Upper lobe of right lung (tissue), 1 donor: ENCODE measurements at places on chromosomes 1 and 21. TPM values are rescaled to one million over a fixed set of nuclear protein-coding genes. Genes with fewer than 3 reads are reported as not detected.

The LEMD1 gene
- 2.1 TPM for total RNA-seq

The MX1 gene
- total RNA-seq: 142 TPM

The HNRNPCL2 gene
- total RNA-seq: not detected

DNA sequence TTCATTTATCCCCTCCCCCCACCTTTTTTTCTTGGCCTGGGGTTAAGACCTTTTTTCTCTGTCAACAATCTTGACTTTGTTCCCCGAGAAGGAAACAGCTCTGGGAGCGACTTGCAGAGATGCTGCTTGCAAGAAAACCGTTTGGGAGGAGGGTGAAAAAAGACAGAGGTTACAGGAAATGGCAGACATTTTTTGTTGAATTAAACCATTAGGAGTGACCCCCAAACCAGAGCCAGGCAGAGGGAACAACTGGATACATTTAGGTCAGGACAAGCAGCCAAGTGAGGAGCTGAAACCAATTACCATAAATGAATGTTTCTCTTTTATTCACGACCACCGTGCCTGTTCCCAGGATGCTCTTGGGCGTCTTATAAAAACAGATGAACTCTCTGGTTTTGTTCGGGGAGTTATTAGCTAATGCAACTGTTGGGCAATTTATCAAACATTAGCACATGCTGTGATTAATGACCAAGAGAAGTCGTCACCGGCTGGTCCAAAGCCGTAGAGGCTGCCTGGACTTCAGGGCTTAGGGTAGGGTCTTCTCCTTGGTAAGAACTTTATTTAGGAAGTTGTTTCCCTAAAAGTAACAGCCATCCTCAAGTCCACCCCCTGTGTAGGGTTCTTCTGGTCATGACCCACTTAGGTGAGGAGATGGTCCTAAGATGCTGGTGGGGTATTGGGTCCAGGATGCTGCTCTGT is 141.0 kb downstream of the FOXD2 start:
- no peak for DNase-seq
- peaks cover 4% of the 10 kb centered on the region for H3K27me3 ChIP-seq
- no peak overlapping the region for H3K27ac ChIP-seq
- no peaks in the 10 kb centered on the region for H3K4me1 ChIP-seq

GRCh38 chr21:21030311-21030710 is 32.1 kb downstream of the NCAM2 start:
- H3K36me3 ChIP-seq: no peaks in the 10 kb centered on the region
- no peaks in the 10 kb centered on the region for H3K4me1 ChIP-seq
- no peaks in the 10 kb centered on the region for H3K27me3 ChIP-seq
- H3K4me3 ChIP-seq: no peak overlapping the region

DNA sequence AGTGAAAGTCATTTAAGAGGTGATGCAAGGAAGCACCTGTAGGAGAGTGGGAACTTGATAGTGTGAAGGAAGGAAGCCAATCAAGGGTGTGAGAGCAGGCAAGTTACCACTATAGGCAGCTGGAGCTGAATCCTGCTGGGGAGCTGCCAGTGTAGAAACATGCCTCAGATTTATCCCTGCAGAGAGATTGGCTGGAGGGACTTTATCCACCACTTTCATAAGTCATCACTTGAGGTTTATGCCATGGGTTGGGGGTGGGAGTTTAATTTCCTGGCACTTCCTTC is 443.6 kb downstream of the PLPP3 start:
- H3K27me3 ChIP-seq: no peaks in the 10 kb centered on the region
- DNase-seq: no peak
- no peak overlapping the region for H3K4me3 ChIP-seq
- no peaks in the 10 kb centered on the region for H3K4me1 ChIP-seq
- H3K27ac ChIP-seq: no peak overlapping the region

DNA sequence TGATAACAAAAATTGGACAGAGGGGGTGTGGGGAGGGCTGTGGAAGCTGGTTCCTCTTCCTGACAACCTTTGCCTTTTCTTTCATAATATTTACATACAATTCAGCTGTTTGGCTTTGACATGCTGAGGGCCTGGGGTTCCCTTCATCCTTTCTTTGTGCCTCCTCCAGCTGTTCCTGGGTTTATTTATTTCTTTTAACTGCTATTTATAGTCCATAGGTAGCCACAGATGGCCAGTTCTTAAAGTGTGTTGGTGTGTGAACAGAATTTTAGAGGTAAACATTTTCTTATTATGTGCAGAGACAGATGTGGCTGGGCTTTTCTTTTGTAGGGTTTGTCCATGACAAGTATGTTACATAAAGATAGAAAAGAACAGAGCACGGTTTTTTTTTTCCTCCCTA is 34.1 kb upstream of the CNIH3 start:
- no peak overlapping the region for H3K27ac ChIP-seq
- no peaks in the 10 kb centered on the region for H3K36me3 ChIP-seq
- DNase-seq: no peak
- H3K4me3 ChIP-seq: no peak overlapping the region
- no peaks in the 10 kb centered on the region for H3K4me1 ChIP-seq

- H3K4me3 ChIP-seq: no peak overlapping the region
- no peaks in the 10 kb centered on the region for H3K36me3 ChIP-seq
- H3K27ac ChIP-seq: no peak overlapping the region
- no peak for DNase-seq
- H3K27me3 ChIP-seq: no peaks in the 10 kb centered on the region
- H3K4me1 ChIP-seq: no peaks in the 10 kb centered on the region
Measured at GRCh38 chr1:30120245-30121000, 603.0 kb downstream of the MATN1 start.

GRCh38 chr21:46483300-46484295 is 24.9 kb downstream of the DIP2A start:
- no peak overlapping the region for H3K27ac ChIP-seq
- no peak overlapping the region for H3K4me3 ChIP-seq
- peaks cover 13% of the 10 kb centered on the region for H3K36me3 ChIP-seq
- DNase-seq: no peak
- no peaks in the 10 kb centered on the region for H3K4me1 ChIP-seq

DNA sequence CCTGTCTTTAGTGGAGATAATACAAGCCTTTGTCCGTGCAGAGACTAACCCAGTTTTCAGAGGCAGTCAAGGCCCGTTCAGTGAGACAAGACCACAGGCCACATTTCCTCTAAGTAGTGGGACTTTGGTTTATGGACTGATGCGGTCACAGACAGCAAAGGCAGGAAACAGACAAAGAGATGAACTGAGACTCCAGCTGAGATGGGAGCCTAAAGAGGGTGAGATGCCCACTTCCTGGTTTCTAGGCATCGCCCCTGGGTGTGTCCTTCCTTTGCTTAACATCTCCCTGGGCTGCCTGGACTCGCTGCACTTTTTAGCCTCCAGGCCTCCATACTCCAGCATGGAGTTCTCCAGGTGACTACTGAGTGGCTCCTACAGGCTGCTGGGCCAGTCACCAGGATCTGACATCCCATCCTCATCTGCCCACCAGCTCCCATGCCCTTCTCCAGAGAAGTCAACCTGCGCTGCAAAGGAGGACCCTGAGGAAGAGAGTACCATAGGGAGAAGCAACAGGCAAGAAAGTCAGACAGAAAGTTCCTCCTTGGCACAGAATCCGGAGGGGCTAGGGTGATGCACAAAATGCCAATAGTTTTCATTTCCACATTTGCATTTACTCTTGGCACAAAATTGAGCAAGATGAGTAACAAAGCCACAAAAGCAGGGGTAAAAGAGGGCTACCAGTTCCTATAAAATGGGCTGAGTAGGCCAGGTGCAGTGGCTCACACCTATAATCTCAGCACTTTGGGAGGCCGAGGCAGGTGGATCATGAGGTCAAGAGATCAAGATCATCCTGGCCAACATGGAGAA is 15.1 kb downstream of the THEMIS2 start:
- no peaks in the 10 kb centered on the region for H3K27me3 ChIP-seq
- H3K36me3 ChIP-seq: peaks cover 51% of the 10 kb centered on the region
- DNase-seq: peak; percentile 54
- H3K4me3 ChIP-seq: no peak overlapping the region

- H3K27ac ChIP-seq: no peak overlapping the region
- no peaks in the 10 kb centered on the region for H3K36me3 ChIP-seq
- no peaks in the 10 kb centered on the region for H3K27me3 ChIP-seq
- H3K4me1 ChIP-seq: no peaks in the 10 kb centered on the region
Measured at GRCh38 chr1:197441999-197442414, 174.0 kb downstream of the CRB1 start.

GRCh38 chr1:43622471-43622870 is 27.5 kb upstream of the KDM4A start:
- H3K36me3 ChIP-seq: no peaks in the 10 kb centered on the region
- H3K4me1 ChIP-seq: no peaks in the 10 kb centered on the region
- no peak overlapping the region for H3K4me3 ChIP-seq
- DNase-seq: no peak

- peaks cover 77% of the 10 kb centered on the region for H3K4me1 ChIP-seq
- no peaks in the 10 kb centered on the region for H3K27me3 ChIP-seq
- peaks cover 2% of the 10 kb centered on the region for H3K36me3 ChIP-seq
- no peak overlapping the region for H3K27ac ChIP-seq
- DNase-seq: no peak
Measured at GRCh38 chr1:12601700-12602658, 16.0 kb downstream of the DHRS3 start.
